NCI-H446 treated with DMSO at 0.1 percent for 48 hours (cell line): ENCODE measurements at places on chromosomes 11 and 22.

DNA sequence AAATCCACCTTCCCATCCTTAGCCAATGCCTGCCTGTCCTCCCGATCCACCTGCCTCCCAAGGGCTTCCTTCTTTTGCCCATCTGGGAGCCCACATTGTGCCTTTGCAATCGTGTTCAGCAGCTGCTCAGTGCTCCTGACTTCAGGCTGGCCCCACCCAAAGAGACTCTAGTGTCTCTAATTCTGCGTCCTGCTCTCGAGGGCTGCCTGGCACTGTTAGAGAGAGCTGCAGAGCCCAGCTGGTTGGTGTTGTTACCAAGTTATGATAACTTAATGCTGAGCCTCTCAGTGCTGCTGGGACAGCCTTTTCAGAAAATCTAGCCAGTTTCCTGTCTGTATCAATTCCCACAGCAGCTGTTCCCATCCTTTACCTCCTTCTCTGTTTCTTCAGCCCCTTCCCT, 69.1 kb downstream of the MICAL2 start:
- DNase-seq: no peak

GRCh38 chr11:130772266-130773227, 143.7 kb downstream of the SNX19 start:
- DNase-seq: no peak

DNA sequence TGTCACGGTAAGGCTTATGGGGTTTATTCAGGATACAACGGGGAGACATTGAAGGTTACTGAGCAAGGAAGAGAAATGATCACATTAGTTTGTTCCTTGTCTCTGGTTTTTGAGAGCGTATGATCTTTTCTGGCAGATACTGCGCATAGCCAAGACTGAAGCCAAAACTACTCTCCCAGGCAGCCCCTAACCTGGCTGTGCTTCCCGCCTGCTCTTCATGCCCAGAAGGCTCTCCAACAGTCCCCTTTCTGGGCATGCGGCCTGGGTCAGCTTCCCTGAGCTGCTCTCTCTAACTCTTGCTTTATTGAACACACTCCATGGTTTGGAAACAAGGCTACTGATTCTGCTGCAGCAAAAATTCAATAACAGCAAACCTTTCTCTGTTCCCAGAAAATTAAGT, 306.6 kb downstream of the BUD13 start:
- DNase-seq: peak; percentile 81

DNA sequence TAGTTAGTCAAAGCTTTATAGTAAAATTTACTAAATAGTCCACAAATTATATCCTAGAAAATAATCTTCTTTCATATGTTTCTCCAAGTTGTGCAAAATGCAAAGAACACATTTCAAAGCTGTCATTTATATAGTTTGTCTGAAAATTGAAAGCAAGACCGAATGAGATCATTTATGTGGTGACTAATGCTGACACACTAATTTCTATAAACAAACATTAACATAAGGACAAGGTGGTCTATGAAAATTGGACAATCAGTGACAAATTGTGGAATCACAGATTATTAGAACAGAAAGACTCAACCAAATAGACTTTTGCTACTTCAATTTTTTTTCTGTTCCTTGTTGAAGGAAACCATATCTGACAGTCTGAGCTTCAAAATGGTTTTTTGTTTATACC, 1056.1 kb downstream of the LRRC4C start:
- no peak for DNase-seq

DNA sequence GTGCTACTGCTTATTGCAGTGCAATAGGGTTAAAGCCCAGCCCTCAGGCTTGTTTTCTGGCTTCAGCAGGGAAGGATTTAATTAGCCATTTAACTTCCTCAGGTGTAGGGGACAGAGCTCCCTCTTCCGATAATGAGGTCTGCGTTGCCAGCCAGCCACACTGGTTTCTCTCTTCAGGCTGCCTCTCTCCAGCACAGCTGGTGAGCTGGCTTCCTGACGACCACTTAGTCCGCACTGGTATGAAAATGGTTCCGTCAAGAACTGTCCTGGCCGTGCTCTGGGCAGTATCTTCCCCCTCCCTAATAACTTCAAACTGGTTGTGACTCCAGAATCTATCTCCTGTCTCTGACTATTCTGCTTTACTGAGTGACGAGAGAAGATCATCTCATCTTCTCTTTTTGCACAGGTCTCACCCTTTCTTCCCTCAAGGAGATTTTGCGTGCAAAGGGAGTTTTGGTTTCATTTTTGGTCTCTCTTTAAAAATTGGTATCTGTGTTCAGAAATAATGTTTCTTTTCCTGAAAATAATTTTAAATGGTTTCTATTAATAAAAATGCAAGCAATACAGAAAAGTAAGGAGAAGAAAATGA, 49.2 kb downstream of the CNTN5 start:
- DNase-seq: no peak

DNA sequence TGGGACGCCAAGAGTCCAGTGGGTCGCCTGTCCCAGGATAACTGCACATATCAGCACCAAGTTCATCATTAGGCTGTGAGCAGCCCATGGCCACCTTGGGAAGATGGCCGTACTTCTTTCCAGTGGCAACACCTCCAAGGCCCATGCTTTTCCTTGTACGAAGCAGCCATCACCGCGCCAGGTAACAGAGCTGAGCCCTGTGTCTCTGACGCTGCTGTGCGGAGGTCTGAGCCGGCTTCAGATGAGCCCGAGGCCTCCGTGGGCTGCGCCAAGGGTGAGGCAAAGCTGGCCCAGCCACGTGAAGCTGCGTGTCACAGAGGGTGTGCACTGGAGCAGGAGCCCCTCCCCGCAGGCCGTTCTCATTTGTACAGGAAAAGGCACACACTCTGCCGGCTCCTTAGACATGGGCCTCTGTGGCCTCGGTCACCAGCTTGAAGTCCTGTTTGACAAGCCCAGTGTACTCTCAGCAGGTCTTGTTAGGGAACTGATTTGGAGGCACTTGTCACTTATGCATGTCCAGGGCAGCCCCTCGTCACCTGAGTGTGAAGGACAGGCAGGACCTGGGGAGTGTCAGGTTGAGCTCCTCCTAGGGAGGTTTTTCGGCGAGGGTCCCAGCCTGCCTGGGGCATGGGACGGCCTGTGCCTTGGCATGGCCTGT, 401.5 kb downstream of the TBC1D22A start:
- DNase-seq: no peak

DNA sequence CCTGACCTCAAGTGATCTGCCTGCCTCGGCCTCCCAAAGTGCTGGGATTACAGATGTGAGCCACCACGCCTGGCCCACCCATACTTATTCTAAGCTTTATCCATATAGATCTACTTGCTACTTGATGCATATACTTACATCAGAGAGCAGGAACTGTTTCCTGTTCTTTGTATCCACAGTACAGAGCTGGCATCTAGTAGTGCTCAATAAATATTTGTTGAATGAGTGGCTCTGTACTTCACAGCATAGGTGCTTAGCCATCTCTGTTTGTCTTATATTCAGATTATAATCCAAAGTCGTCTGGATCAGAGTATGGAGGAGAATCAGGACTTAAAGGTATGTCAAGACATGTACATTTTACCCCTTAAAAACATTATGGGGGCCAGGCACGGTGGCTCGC, 38.6 kb upstream of the DLAT start:
- DNase-seq: no peak

GRCh38 chr11:78898266-78898775, 323.7 kb upstream of the NARS2 start:
- DNase-seq: no peak

- DNase-seq: no peak
Observed at GRCh38 chr11:84642500-84642899, 984.6 kb downstream of the DLG2 start.

- DNase-seq: no peak
Observed at GRCh38 chr11:12882670-12883069, 126.4 kb upstream of the RASSF10 start.

GRCh38 chr11:110492321-110492685, 62.6 kb downstream of the FDX1 start:
- DNase-seq: no peak

DNA sequence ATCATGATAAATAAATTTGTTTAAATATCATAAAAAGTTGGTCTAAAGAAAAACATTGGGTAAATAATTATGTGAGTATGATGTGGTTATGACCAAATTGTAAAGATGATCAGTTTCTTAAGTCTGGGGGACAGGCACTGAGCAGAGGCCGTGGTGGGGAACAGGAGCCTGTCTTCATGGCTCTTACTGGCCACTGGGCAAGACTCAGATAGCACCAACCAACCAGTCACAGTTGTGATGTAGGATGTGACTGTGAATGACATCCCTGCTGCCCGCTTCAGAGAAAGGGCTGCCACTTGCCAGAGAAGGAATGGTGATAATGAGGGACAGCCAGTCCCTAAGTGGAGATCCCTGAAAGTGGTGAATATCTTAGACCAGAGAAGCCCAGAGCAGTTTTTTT, 7.0 kb downstream of the PTPRJ start:
- DNase-seq: no peak

DNA sequence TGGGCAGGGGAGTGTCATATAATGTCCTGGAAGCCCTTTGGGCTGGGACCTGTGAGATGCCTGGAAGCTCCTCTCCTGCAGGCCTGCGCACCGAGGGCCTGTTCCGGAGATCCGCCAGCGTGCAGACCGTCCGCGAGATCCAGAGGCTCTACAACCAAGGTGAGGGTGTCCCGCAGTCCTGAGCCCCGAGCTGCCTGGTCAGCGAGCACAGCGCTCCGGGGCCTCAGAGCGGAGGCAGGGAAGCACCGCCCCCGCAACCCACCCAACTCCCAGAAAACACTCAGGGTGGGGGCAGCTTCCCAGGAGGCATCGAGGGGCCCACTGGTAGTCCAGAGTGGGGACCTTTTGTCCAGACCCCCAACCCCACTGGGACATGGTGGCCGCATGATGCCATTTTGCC, 95.5 kb downstream of the ARHGAP8 start:
- DNase-seq: no peak

DNA sequence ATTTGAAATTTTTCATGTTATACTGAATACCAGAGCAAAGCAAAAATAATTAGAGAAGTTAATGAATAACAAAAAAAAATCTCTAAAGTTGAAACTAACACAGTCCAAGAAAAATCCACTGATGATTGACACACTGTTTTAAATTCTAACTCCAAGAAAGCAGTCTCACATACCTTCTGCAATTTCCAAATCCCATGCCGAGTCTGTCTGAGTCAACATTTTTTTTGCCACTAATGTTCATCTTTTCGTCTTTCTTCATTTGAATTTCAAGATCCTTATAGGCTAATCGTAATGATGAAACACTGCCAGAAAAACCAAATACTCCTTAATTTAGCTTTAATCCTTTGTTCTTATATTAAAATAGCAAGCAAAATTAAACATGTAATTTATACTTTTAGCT, 39.5 kb downstream of the ARFGAP3 start:
- DNase-seq: no peak

DNA sequence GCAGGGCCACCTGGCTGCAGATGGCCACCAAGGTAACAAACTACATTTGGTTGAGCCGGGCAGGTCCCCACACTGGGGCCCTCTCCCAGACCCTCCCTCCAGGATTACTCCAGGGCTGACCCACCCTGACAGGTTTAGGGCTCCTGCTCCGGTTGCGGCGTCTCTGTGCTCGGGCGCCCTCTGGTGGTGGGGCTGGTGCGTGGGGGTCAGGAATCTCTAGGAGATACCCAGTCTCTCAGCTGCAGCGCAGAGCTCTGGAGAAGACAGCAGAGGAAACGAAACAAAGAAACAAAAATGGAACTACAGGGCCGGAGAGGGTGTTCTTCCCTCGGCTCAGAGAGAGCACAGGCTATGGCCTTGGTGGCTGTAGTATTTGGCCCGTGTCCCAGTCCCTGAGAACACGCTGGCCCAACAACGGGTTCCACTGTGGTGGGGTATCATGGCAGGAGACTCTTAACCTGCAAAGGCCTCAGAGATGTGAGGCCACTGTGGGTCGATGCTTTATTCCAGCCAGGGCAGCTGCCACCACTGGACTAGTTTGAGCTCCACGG, 2.4 kb downstream of the C11orf96 start:
- DNase-seq: no peak

- DNase-seq: no peak
Observed at GRCh38 chr11:77201370-77201769, 73.3 kb downstream of the MYO7A start.

- DNase-seq: no peak
Observed at GRCh38 chr11:48094643-48095339, 114.4 kb downstream of the PTPRJ start.

DNA sequence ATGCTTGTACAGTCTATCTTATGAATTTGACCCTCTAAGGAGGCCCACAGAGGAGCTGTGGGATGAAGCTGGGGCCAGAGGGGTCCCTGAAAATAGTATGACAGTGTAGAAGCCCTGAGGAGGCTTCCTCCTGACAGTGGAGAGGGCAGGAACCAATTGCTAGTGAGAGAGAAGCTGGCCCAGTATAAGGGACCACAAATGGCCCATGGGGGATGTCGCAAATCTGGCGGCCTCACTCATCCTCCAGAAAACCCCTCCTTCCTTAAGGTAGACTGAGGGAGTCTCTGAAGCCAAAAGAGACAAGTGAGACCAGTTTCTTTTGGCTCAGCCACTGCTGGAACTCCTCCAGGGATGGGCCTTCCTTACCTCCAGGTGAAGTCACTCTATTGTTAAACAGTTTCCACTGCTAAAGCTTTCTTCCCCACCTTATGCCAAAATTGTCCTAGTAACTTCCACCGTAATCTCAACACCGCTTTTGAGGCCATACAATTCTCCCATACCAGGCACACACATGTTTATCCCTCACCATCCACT, 17.8 kb upstream of the CASTOR1 start:
- DNase-seq: no peak

GRCh38 chr11:81211050-81211449, 1522.6 kb downstream of the FAM181B start:
- no peak for DNase-seq

- DNase-seq: no peak
Observed at GRCh38 chr11:44607987-44608386, 42.5 kb downstream of the CD82 start.

- no peak for DNase-seq
Observed at GRCh38 chr22:28442711-28443525, 236.7 kb downstream of the TTC28 start.

- no peak for DNase-seq
Observed at GRCh38 chr11:102244681-102245409, 72.4 kb upstream of the BIRC3 start.

DNA sequence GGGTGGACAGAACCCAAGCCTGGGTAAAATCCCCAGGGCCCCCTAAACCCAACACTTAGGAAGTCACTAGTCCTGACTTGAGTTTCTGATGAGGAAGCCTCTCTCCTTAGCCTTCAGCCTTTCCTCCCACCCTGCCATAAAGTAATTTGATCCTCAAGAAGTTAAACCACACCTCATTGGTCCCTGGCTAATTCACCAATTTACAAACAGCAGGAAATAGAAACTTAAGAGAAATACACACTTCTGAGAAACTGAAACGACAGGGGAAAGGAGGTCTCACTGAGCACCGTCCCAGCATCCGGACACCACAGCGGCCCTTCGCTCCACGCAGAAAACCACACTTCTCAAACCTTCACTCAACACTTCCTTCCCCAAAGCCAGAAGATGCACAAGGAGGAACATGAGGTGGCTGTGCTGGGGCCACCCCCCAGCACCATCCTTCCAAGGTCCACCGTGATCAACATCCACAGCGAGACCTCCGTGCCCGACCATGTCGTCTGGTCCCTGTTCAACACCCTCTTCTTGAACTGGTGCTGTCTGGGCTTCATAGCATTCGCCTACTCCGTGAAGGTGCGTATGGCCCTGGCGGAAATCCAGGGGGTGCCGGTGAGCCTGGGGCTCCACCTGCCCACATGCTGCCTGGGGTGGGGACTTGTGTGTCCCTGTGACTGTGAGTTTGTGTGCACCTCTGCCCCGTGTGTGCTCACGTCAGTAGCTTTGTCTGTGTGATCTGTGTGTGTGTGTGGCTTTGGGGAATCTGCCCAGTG, at the start of gene IFITM1:
TSS of gene IFITM1 (plus strand) at position 254 of the 767 bp plus-strand sequence. CDS start at position 385, 131 bp downstream.
- DNase-seq: no peak
